ENCODE measurements at places on chromosomes 16 and 17.

GRCh38 chr16:4410335-4411075 is 5.9 kb downstream of the CORO7 start:
- DNase-seq = peak; percentile 1

DNA sequence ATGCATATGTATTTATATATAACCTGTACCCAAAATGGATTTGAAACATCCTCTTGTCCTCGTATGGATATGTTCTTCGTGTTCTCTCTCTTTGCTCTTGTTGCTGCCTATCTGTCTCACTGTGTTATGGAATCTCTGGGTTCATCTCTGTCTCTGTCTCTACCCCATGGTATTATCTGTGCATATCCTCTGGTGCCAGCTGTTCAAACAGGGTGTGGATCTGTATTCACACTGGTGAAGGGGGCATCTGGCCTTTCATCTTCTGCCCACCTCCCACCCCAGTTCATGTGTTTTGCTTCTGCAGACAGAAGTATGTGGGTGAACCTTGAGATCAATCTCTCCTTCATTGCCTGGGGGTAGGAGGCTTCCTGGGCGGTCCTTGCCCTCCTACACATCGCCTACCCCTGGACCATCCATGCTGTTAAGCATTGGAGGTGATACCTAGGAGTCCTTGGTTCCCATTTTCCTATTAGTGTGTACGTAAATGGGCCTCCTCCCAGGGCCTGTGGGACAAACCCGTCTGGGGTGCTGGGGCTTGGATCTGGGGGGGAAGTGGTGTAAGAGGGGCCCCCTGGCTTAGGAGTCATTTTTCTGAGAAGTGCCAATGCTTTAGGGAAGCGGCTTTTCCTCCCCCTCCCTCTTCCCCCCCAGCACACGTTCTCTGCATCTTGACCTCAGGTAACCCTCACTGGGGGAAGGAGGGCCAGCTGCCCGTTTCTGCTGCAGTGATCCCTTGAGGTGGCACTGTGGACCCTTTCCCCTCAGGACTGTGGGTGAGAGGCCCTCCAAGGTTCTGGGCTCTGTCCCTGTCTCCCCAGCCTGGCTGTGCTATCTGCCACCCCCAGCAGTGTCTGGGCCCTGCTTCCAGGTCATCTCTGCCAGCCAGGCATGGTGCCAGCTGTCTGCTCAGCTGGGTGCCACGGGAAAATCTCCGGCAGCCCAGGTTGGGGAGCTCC is 21.1 kb downstream of the RARA start:
- DNase-seq = no peak

GRCh38 chr16:22183901-22184614 is 21.8 kb downstream of the SDR42E2 start:
- no peak for DNase-seq

DNA sequence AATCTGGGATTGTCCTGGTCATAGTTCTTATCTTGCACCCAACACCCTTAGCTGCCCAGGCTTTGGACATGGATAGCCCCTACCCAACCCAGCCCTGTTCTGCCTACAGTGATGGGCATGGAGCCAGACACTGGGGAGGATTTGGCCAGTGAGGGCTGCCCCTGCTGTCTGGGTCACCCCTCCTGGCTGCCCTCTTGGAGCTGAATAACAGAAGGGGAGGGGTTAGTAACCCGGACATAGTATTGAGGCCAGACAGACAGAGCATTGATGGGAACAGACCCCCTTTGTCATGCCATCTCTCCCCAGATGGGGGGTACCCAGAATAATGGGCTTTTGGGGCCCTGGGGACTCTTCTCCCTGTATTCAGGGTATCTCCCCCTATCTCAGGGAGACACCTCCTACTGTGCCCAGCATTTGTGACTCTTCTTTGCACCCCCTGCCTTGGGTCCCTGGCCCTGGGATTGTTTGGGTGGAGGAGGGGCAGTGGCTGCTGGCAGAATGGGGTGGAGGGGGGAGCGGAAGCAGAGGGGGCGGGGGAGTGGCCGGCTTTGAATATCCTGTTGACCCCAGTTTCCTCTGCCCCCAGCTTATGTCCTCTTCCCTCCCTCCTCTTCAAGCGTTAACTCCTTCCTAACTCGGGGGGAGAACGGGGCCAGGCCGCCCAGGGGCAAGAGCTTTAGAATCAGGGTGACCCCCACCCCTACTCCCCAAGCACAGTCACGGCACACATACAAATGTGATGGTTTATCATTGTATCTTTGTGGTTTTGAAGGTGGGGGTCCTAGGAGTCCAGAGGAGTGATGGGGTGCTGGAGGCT is 17.0 kb downstream of the GJD3 start:
- DNase-seq = no peak

GRCh38 chr16:84314814-84315213 is 20.1 kb downstream of the WFDC1 start:
- no peak for DNase-seq

- no peak for DNase-seq
Measured at GRCh38 chr17:17500999-17501605, 4.9 kb upstream of the RASD1 start.

Data from naive thymus-derived CD8-positive, alpha-beta T cell (primary cell).